ENCODE measurements at places on chromosomes 2 and 18.

GRCh38 chr2:240199133-240199870 is 58.8 kb upstream of the OTOS start:
- no peak for DNase-seq

DNA sequence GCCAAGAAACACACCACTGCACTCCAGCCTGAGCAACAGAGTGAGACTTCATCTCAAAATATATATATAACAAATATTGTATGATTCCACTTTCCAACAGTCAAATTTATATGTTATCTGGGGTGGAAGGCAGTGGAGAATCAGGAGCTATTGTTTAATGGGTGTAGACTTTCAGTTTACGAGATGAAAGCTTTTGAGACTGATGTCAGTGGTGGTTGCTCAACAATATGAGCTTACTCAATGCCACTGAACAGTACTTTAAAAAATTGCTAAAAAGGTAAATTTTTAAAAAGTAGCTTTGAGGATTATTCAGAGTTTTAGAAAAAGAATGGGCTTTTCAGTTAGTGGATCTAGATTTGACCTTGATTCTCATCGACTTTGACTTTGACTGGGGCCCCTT is 105.9 kb upstream of the ST6GAL2 start:
- no peak for DNase-seq

DNA sequence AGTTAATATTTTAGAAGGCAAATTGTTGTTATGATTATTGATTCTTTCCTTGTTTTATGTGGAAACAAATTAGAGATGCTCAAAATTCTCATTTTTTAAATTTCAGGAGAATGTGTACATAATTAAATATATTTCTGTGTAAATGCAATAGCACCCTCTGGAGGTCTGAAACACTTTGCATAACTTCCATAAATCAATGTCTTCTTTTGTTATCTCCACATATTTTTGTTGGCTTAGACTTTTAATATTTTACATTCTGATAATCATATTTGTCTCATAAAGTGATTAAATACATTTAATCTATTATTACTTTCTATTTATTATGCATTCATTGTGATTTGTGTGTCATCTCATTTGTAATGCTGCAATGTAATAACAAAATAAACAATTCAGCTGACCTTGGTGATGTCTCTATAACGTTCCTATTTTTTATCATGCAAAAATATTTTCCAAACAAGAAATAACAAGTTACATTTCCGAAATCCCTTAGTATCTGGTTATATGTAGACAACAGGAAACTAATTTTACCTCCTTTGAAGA is 201.8 kb upstream of the GALNT5 start:
- no peak for DNase-seq

GRCh38 chr2:117977696-117978095 is 36.2 kb downstream of the CCDC93 start:
- DNase-seq: no peak

DNA sequence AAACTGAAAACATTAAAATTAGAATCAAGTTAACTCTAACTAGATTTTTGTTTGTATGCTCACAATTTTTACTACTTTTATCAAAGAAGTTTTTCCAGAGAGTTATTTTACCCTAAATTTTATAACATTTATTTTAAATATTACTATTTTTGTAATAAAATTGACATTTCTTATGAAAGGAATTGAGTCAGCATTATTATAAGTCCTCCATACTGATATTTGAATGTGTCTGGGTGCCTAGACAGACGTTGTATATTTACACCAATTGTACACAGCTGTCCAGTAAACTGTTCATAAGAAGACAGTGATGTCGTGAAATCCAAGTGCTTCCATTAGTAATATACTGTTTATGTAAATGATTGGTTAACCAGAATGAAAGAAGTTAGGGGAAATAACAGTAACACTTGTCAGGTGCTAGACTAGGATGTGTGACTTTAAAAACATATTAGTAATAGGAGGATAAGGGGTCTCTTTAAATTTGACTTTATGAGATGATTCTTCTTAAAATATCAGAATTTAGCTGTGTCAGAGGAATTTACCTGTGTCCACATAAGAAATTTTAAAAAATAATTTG is 73.7 kb downstream of the TANK start:
- no peak for DNase-seq
